AG09309 (cell line): ENCODE measurements at places on chromosomes 4 and X.

DNA sequence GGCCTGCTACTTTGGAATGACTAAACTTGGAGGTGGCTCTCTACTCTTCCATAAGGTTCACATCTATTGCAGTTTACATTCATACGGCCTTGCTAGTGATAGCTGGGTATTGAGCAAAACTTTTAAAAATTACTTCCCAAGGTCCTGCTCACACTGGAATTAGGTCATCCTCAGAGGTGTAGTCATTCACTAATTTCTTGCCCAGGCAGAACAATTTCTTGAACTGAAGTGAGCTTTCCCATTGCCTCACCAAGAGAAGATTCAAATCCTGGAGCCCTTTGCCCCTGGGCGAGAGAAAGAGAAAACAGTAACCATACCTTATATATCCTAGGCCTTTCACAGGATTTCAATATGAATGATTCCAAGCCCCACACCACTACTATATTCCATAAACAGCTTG is 109.2 kb downstream of the GUCY2F start:
- no peak for DNase-seq

DNA sequence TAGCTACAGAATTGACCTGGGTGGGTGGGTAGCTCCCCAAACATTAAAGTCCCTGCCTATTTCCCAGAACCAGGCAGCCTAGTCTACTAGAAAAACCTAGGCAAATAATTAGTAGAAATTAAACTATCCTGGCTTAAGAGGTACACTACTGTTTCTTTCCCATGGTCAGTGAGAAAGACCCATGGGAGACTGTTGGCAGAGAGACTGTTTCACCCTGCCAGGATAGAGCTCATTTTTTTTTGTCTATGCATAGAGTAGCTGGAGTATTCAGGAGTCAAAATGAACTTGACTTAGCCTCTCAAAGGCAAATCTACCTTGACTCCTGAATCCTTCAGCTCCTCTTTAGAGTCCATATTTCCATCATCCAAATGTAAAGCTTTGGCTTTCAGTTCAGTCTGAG is 107.0 kb upstream of the AR start:
- no peak for DNase-seq

DNA sequence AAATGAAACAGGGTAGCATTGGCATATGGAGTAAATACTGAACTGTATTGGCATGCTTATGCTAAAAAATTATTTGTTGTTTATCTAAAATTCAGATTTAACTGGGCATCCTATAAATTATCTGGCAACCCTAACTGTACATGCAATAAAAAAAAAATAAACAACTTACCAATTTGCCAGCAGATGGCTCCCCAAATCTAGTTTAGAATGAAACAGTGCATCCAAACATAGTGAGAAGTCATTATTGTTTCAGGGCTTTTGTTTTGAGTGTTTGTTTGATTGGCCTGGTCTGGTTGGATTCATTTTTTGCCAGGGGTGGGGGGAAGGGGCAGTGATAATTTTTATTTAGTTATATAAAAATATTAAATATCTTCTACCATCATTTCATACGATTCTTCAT is 12.8 kb upstream of the NSUN7 start:
- DNase-seq: peak; percentile 10

- no peak for DNase-seq
These were observed 289.2 kb downstream of the DCTD start for GRCh38 chr4:182627996-182628395.

- no peak for DNase-seq
These were observed 97.6 kb upstream of the NKX1-1 start for GRCh38 chr4:1503583-1504471.

DNA sequence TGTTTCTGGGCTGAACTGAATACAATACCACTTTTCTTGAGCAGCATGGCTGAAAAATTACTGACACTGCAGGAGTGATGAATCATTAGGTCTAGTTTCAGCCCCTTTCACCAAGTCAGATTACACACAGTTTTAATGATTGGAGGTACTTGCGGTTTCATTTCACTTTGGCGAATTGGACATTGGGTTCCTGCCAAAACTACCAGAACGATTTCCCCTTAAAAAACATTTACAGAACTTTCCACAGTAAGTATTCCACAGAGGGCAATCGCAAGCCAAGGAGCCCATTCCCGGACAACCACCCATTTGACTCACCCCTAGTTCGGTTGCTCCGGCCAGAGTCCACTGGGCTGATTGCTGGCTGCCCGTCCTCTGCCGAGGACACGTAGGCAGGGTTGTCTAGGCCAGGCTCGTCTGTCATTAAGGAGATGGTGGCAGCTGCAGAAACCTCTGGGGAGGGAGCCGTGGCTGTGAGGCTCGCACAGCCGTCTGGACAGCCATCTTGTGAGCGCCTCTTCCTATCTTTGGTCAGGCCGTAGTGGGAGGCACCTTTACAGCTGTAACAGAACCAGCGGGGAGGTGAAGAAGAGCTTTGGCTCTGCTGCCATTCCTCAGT is 83.5 kb downstream of the LNX1 start:
- DNase-seq: peak; percentile 98

GRCh38 chr4:174578366-174578765 is 56.1 kb upstream of the HPGD start:
- peak; percentile 5 for DNase-seq

DNA sequence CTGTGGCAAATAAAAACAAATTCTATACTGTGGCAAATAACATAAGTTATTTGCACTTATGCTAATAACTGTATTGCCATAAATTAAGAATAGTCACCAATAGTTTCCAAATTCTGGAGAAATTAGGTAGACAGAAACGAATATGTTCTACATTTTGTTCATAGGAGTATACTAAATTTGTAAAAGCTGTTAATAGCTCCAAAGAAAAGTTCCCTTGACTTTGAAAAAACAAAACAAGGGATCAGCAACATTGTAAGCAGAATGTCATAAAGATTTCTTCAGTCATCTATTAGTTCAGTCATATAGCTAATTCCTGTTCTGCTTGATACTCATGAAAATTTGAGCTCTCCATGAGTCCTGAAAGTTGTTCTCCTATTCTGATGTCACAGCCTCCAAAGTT is 1472.8 kb downstream of the C4orf33 start:
- DNase-seq: no peak

DNA sequence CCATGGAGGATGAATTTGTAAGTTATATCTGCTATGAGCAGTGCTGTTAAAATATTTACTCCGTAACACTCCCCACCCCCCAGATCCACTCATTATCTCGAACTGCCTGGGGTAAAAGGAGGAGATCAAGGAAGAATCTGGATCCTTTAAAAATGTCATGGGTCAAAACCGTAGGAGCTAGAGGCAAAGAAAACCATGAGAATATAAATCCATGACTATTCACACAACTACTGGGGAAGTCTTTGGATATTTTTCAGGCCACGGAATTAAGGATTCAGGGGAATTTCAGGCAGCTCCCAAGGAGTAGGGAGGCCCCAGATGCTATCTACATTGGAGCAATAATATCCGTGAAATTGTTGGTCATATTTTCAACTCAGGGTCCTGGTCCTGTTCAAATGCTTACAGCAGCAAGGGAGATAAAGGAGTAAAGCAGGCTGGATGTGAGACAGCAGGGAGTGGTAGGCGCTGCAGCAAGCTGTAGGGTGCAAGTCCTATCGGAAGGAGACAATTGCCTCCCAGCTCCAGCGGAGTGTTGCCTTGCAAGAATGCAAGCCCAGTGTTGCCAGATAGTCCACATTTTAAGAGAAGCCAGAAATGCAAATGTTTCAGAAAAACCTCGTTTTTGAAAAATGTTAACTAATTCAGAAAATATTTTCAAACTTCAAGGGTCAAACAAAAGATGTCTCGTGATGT is 116.2 kb upstream of the KIT start:
- DNase-seq: no peak

DNA sequence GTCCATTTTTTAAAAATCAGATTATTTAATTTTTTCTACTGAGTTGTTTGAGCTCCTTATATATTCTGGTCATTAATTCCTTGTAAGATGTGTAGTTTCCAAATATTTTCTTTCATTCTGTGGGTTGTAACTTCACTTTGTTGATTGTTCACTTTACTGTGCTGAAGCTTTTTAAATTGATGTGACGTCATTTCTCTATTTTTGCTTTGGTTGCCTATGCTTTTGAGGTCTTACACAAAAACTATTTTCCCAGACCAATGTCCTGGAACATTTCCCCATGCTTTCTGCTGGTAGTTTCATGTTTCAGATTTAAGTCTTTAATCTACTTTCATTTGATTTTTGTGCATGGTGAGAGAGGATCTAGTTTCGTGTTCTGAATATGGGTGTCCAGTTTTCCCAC is 753.6 kb downstream of the TRIML1 start:
- no peak for DNase-seq

- no peak for DNase-seq
These were observed 172.2 kb downstream of the PPARGC1A start for GRCh38 chr4:23717528-23718248.

DNA sequence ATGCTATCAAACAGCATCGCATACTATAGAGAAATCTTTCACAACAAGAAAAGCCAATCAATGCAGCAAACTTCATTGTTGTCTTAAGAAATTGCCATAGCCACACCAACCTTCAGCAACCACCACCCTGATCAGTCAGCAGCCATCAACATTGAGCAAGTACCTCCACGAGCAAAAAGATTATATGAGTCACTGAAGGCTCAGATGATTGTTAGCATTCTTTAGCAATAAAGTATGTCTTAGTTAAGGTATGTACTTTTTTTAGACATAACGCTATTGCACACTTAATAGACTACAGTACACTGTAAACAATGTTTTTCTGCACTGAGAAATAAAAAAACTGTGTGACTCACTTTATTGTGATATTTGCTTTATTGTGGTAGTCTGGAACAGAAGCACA is 37.8 kb upstream of the FUNDC1 start:
- DNase-seq: no peak

DNA sequence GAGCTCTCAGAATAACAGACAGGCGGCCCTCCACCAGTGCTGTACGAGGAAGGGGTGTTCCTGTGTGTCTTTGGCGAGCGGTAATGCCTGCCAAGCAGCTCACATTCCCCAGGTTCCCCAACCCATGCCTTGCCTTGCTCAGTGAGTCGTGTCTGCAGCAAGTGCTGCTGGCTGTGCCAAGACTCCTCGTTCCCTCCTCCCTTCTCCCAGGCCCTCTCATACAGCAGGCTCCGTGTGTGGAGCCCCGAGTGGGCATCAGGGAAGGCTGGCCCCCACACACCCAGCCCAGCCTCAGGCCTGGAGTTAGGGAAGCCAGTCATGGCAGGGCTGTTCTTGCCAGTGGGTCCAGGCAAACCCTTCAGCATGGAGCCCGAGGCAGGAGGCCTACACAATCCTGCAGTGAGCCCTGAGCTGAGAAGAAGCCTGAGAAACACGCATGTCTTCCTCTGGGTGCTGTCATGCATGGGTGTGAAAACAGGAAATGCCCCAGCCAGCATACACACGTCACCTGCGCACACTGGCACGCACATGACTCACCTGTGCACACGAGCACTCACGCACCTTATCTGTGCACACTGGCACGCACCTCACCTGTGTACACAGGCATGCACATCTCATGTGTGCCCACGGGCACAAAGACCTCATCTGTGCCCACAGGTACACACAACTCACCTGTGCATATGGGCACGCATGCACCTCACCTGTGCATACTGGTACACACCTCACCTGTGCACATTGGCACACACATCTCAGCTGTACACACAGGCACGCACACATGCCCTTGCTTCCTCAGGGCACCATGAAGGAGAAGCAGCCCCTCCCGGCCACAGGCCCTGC is 238.7 kb downstream of the DHRSX start:
- no peak for DNase-seq

DNA sequence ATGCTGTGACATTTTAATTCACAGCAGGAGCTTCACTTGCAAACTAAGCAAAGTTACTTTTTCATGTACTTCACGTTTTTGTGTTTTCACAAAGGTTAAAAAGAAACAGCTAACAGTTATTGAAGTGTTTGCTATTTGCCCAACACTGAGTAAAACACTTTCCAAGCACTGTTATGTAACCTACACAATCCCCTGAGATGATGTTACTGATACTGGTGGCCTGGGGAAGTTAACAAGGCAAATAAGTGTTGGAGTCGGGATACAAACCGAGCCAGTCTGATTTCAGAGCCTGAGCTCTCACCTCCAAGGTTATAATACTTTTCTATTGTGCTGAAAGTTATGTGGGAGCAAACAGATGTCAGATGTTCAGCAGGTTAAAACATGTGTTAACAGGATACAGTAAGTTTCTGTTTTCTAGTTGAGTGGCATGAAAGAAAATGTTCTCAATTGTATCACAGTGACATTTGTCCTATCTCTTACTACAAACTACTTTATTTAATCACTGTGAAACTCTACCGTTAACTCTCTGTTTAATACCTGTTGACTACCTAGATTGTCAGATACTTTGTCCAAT is 3.9 kb upstream of the CXCL13 start:
- DNase-seq: no peak

- no peak for DNase-seq
These were observed 15.8 kb downstream of the RPL39 start for GRCh38 chrX:119775517-119776238.

DNA sequence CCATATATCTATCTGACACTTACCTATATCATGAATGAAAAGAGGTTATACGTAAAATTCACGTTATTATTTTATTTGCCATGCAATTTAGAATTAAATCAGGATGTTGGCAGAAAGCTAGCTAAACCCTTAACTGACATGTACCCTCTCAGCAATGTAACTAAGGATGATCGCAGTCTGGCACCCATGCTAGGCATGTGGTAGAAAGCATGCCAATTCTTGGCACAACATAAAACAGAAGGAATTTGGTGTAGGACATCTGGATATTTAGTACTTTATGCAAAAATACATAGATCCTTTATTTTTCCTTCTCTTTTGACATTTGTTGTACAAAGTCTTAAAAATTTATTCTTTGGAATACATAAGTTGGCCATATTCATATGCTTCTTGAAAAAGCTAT is 436.8 kb upstream of the FAT1 start:
- no peak for DNase-seq

DNA sequence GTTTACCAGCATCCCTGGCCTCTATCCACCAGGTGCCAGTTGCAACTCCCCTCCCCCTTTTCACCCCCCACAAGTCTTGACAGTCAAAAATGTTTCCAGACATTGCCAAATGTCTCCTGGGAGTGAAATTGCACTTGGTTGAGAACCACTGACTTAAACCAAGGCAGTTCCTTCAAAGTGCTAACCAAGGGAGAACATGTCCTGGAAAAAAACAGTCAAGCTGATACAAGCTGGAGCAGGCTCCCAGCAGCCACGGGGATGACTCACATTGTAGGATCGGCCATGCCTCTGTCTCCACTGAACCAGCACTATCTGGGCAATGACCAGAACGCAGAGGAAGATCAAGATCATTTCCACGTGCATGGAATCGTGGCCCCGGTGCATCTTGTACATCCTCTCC is 11.4 kb downstream of the RNF175 start:
- peak; percentile 31 for DNase-seq

- no peak for DNase-seq
These were observed 1.5 kb downstream of the CCNG2 start for GRCh38 chr4:77158487-77158861.

DNA sequence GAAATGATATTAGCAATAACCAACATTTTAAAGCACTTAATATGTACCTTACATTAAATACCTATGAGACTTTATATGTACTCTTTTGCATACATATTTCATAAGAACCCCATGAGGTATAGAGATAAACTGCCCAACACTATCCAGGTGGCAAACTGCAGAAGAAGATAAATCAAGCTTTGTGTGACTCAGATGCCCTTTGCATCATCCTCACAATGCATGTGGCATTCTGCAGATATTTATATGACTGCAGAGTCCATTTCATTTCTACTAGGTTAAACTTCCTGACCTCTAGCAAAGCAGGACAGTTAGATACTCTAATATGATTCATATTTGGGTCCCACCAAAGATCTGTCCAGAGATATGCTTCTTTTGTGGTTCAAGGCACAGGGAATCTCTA is 85.6 kb upstream of the RASGEF1B start:
- no peak for DNase-seq

GRCh38 chrX:39398215-39398962 is 597.1 kb downstream of the MID1IP1 start:
- no peak for DNase-seq
